Activated gamma-delta T cell treated with anti-CD3 and anti-CD28 coated beads, Interleukin-2, amount 50 U/mL, for 16 hours (primary cell): ENCODE measurements at places on chromosomes 5 and 9.

DNA sequence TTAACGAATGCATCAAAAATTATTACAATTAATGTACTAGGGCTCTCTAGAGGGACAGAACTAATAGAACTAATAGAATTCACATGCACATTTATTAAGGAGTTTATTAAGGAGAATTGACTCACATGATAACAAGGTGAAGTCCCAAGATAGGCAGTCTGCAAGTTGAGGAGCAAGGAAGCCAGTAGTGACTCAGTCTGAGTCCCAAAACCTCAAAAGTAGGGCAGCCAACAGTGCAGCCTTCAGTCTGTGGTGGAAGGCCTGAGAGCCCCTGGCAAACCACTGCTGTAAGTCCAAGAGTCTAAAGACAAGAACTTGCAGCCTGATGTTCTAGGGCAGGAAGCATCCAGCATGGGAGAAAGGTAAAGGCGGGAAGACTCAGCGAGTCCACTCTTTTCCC lies 633.8 kb downstream of the SEMA5A start:
- no peak for DNase-seq

DNA sequence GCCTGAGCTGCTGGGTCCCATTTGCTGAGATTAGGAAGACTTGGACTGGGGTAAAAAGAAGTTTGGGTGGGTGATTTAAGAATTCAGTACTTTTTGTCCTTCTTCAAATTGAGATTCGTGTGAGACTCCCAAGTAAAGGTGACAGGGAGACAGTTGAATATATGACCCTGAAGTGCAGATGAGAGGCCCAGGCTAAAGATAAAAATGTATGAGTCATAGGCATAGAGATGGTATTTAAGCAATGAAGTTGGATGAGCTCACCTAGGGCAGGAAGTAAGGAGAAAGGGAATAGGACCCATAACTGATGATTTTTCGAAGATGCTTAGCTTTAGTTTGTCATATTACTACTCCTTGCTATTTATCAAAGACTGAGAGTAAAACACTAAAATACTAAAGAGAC lies 255.9 kb upstream of the ADRA1B start:
- DNase-seq, result no peak

GRCh38 chr9:2591967-2592366 lies 29.6 kb upstream of the VLDLR start:
- no peak for DNase-seq

- no peak for DNase-seq
These were observed 179.5 kb downstream of the MAPKAP1 start for GRCh38 chr9:125527471-125528002.

DNA sequence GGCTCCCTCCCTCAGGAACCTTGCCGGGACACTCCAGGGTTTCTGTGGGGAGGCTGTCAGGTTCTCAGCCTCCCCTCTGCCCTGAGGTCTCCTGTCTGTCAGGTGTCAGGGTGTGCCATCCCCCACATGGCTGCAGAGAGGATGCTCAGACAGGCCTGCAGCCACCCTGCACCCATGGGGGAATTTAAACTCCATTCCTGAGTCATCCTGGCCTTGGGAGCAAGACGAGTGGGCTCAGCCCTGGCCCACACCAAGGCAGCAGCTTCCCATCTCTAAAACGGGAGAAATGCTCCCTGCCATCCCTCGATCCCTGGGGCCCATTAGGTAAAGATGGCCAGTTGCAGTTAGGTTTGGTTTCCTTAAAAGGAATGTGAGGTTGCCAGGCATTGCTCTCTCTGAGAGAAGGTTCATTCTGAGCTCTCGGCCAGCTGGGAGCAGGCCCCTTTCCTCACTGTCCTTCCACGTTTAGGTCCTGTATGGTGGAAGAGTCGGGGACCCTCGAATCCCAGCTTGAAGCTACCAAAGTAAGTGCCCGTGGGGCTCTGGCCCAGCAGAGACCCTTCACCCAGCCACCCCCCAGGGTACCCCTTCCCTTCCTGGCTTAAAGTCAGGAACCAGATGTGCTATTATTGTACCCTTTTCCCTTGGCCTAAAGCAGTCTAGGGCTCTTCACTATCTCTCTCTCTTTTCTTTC lies 26.6 kb downstream of the DYNC2I2 start:
- DNase-seq, result no peak

DNA sequence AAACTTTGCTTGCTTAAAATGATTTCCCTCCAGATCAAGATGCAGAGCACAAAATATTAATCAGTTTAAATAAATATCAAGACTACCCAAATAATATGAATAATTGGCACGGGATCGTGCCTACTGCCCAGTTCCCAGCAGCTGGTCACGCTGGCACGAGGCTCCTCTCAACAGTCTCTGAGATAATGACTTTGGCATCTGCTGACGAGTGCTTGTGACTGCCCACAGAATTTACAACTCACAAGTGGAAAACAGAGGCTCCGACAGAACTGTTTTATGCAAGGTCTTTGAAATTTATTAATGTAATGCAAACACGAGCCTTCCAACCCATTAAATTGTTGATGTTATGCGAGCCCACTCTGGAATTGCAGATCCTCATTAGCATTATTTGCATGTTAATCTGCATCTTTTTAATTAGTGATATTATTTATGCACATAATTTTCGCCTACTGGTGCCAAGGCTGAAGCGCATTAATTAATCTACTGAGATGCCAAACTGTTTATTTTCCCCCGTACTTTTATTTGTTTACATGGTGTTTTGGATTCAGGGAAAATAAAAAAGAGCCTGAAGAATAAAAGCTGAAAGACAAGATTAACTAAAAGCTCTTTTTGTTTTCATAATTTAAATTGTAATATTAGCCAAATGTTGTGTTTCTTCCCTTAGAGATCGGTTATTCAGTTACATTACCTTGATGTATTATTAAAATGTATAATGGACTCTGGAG lies 369.3 kb upstream of the IRX1 start:
- DNase-seq, result no peak

- DNase-seq, result no peak
These were observed 13.2 kb downstream of the EPB41L4B start for GRCh38 chr9:109307380-109308240.

DNA sequence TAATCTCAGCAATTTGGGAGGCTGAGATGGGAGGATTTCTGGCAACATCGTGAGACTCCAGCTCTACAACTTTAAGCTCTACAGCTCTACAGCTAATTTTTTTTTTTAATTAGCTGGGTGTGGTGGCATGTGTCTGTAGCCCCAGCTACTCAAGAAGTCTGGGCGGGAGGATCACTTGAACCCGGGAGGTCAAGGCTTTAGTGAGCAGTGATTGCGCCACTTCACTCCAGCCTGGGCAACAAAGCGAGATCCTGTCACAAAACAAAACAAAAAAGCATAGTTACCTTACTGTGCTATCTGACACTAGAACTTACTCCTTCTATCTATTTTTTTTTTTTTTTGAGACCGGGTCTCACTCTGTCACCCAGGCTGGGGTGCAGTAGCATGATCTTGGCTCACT lies 6.3 kb upstream of the WDR38 start:
- no peak for DNase-seq

- no peak for DNase-seq
These were observed 166.0 kb downstream of the HMHB1 start for GRCh38 chr5:143977891-143978461.

DNA sequence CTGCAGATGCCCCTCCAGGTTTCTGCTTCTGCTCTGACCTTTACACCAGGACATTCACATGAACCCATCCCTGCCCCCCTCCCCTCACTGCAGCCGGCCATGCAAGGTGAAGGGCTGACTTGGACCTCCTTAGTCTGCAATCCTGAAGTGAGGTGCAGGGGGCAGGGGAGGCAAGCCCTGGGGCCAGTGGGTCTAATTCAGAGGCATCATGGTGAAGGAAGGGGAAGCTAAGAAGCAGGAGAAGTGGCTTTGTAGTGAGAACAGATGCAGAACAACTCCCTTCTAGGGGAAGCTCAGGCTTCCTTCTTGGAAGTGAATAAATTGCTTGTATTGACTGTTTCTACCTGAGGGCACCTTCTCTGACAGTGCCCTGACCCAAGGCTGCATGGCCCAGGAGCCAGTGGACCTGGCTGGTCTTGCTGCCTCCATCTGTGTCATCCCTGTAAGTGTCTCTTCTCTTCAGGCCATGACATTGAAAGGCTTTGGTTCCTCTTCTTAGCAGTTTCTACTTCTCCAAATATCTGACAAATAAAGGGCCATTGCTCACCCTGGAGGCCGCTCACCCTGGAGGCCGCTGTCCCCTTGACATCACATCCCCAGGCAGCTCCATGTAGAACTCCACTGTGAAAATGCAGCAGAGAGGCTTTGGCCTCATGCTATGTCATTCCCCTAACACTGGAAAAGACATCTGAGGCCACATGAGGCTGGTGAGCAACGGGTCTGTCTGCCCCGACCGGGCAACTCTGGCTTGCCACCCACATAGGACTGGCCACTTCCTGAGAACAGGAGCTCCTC lies 55.3 kb downstream of the GADD45G start:
- no peak for DNase-seq

DNA sequence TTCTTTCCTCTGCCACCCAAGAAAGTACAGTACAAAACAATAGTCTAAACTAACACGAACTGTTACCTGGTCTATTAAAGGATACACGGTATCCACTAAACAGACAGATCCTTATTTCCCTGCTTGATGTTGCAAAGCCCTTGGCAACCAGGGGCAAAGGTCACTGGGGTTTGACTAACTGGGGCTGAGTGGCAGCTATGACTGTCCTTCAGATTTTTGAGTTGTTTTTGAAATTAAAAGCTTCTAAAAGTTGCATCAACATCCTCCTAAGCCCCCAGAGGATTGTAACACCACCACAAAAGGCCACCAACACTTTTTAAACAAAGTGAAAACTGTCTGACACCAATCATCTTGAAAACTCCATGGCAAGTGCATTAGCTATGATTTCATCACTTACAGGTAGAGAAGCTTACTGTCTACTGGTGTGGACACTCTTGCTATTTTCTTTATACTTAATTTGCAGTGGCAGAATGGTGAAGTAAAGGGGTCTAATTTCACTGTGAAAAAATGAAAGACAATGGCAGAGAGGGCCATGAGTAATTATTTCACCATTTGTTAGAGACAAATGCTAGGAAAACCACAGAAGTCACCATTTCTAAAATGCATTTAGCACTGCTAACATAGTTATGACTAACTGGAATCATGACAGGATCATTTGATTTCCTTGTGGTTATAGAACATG lies 292.4 kb downstream of the EFNA5 start:
- no peak for DNase-seq

- DNase-seq, result no peak
These were observed 5.8 kb upstream of the C5orf52 start for GRCh38 chr5:157665467-157666070.

- no peak for DNase-seq
These were observed 23.3 kb upstream of the ZDHHC12 start for GRCh38 chr9:128747241-128747640.

- DNase-seq, result no peak
These were observed 42.0 kb upstream of the KCNN2 start for GRCh38 chr5:114319821-114320220.

DNA sequence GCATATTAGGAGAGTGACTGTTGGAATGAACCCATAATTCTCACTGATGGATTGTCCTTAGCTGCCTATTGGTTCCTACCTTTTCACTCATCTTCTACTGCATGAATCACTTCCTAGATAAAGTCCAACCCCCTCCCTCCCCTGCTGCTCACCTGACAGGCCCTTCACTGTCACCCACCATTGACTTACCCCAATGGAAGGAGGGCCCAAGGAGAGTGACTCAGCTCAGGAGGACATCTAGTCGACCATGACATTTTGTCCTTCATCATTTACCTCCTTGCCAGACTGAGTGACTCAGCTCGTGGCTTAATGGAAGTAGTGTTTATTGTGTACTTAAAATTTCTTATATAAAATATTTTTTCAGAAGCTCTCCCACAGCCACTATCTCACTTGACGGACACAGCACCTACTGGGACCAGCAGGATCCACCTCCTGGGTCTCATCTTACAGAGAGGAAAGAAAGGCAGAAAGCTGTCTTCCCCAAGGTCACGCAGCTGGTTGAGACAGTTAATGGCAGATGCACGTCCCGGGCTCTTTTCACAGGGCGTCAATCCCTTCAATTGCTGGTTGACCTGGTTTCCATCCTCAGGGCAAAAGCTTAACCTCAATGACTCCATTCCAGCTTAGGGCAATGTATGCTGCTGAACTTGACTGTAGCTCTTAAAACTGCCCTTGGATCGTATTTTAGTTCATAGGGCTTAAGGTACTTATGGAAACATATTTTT lies 142.3 kb downstream of the MARCHF11 start:
- DNase-seq, result no peak

DNA sequence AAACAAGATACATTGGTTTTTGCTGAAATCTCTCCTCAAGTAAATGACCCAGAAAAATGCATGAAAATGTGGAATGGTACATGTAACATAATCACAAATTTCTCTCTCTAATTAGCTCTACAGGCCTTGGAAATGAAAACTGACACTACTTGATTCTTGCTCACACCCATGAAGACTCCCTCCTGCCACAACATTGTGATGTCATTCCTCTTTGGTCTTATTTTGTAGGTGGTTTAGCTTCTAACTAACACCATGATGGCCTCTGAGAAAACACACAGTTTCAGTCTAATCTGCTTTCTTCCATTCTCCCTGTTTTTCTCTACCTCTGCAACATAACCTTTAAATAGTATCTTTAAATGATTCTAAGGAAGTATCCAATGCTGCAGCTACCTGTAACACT lies 78.6 kb upstream of the FAM174A start:
- no peak for DNase-seq

GRCh38 chr9:132288361-132288760 lies 66.4 kb downstream of the SETX start:
- DNase-seq, result no peak

GRCh38 chr9:95415158-95415557 lies 97.6 kb upstream of the FANCC start:
- DNase-seq, result no peak

DNA sequence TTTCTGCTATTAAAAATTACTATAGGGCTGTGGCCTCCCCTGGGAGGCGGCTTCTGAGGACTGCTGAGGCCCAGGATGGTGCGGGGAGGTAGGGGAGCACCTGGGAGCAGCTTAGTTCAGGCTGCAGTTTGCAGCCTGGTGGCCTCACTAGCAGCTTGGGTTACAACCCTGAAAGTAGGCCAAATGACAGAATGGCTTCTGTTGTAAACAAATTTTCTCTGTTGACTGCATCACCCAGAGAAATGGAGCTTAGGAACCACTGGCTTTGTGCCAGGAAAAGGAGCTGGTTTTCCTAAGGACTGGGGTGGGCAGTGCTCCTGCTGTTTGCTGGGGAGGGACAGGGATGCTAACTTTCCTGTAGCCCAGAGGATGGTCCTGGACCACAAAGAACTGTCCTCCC lies 130.3 kb downstream of the ENTREP1 start:
- DNase-seq, result no peak
